ENCODE measurements at places on chromosomes 7 and 10.

DNA sequence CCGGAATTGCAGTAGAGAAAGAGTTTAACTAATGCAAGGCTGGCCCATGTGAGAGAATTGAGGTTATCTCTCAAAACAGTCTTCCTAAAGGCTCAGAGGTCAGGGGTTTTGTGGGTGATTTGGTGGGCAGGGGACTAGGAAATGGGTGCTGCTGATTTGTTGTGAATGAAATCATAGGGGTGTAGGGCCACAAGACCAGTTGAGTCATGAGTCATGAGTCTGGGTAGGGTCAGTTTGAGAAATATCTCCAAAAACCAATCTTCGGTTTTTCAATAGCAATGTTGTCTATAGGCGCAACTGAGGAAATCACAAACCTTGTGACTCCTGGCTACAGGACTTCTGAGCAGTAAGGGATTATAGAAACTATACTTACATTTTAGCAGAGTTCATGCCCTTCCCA is 460.0 kb upstream of the NRP1 start:
- no peak for DNase-seq

GRCh38 chr10:100153239-100153825 is 32.5 kb downstream of the ERLIN1 start:
- DNase-seq, result no peak

- DNase-seq, result no peak
Measured at GRCh38 chr10:116080553-116080952, 192.5 kb downstream of the GFRA1 start.

DNA sequence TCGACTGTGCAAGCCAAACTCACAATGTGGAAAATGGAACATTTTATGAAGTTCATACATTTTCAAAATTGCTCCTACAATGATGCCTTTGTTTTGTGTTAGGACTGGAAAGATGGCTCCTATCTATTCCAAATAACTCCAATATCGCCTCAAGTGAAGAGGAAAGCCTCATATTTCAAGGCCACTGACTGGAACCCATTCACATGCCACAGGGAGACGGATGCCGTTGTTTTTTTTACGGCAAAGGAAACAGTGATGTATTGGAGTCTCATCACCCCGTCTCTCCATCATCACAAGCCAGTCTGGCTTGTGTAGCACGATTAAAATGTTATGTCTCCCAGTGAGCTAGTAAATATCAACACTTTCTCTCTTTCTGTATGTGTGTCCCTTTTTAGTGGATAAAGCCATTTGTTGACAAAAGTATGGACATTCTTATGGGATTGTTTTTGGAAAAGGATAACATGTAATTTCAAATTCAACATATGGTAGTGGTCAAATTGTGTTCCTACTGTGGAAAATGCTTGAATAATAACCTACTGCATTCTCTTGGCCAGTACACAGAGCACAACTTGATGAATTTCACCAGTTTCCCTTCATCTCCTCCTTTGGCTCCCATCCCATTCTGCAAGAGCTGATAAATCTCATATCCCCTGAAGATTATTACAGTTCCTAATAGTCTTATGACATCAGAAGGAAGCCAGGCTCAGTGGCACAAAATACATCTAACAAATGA is 109.5 kb upstream of the PITRM1 start:
- no peak for DNase-seq

DNA sequence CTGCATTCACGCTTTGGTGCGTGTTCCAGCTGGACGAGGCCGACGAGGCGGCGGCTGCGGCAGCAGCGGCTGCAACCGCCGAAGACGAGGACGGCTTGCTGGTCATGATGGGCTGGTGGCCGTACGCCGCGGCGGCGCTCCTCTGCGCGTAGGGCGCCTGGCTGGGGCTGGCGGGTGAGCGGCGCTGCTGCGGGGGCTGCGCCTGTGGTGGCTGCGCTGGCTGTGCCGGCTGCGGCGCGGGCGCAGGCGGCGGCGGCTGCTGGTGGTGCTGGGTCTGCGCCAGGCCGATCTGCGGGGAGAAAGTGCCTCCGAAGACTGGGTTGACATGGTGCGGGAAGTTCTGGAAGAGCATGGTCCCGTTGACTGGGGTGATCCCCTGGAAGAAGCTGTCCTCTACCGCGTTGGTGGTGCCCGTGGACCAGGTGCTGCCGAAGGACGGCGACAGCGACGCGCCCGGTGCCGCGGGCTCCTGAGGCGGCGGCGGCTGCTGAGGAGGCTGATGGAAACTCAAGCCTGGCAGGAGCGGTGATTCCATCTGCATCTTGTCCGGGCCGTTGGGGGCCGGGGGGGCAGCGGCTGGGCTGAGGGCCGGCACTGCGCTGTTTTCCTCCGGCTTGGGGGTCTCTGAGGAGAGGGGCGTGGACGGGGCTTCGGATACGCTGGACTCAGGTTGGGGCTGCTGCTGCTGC is 51.1 kb downstream of the CPEB3 start:
- no peak for DNase-seq

DNA sequence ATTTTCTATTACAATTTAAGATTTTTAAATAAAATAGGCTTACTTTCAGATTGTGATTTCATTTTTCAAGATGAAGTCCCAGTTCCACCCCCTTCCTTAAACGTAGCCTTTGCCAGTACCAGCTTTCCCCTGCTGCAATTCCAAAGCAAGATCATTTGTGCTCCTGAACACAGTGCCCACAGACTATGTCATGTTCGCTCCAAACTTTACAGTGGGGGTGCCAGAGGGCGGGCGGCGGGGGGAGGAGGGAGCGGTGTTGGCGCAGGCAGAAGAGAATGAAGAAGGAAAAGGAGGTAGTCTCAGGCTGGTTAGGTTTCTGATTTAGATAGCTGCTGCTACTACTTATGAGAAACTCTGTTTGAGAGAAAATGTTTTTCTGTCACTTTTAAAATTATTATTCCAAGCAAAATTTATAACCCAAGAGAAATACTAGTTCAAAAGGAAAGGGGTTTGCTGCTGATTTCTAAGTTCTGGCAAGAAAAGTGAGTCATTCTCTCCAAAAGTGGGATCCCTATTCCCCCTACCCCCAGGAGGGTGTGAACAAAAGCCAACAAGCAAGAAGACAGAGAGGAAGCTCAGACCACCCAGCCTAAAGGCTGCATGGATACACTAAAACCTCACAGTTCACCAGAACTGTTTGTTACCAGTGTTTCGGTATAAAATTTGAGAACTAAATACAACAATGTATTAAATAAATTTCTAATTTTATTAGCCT is 109.6 kb downstream of the SRPK2 start:
- DNase-seq, result no peak

- DNase-seq, result no peak
Measured at GRCh38 chr10:32049113-32049512, 7.1 kb downstream of the KIF5B start.

DNA sequence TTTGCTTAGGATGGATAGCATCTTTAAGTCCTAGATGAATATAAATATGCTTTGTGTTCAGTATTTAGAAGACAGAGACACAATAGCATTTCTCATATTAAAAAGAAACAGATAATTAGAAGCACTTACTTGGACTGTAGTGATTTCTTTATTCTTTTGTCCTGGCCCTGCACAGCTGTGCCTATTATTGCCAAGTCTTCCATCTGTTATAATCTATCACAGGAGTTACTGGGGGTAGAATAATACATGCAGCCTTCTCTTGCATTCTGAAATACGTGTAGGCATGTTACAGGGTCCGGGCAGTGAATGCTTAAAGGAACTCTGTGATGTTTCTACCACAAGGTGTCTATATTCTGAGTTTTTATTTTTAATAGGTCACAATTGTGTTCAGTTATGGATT is 461.5 kb upstream of the COBL start:
- no peak for DNase-seq

DNA sequence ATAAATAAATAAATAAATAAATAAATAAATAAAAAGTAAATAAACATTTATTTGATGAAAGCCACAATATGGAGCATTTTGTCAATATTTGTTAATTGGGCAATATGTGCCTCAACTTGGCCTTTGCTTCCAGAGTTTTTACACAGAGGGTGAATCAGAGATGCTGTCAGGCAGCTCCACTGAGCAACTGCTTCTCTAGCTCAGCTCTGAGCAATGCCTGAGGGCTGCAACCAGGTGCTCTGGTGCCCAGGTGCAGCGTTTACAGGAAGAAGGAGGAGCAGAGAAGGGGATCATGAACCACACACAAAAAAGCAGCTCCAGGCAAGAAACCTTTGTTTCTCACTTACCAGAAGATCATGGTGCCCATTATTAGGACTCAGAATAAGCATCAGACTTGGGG is 876.2 kb upstream of the AUTS2 start:
- no peak for DNase-seq

DNA sequence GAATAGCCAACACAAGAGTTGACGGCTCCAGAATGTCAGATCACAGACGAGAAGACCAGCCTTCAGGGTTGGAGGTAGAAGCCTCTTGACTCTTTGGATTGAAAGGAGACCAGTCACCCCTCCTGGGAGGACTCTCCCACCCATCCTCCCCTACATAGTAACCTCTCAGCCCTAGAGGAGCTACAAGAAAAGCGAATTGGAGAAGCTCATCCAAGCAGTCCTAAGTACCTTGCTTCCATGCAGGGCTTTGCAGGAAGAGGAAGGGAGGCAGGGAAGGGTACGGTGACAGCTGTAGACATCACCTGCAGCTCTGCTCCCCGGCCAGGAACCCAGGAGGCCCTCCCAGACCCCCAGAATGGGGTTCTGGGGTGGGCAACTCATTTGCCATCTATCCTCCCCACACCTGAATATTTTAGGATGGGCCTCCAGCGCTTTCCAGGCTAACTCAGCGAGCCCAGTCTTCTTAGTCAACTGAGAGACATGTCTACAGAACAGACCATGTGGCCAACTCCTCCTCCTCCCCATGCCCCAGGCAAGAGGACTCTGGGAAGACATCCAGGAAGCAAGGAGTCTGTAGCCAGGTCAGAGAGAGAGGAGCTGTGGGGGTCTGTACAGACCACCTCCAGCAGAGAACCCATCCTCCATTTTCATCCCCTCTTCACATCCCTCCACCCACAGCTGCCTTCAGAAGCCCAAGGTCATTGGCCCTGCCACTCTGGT is 55.6 kb upstream of the LBX1 start:
- DNase-seq, result no peak

DNA sequence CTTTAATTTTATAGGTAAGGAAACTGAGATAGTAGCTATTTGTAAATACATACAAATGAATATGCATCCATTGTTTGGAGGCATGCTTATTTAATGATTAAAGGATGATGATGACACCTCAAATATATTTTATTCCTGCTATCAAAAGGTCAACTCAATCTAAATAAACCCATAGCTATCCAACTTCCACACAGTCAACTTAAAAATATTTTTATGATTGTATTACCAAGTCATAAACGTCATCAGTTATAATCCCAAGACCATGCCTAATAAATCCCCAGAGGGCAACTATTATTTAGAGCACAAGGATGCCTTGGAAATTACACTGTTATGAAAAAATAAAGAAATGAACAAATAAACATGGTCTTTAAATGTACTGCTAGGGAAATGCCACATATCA is 102.1 kb downstream of the MPP7 start:
- DNase-seq, result no peak

- no peak for DNase-seq
Measured at GRCh38 chr7:150371131-150371995, 2.7 kb downstream of the REPIN1 start.

GRCh38 chr10:99926925-99927720 is 82.6 kb downstream of the DNMBP start:
- DNase-seq, result no peak
